Sciatic nerve (tissue), 2 donors: ENCODE measurements at places on chromosomes 12 and 14.

- no peak for DNase-seq
Measured at GRCh38 chr12:11771356-11771755, 121.9 kb downstream of the ETV6 start.

DNA sequence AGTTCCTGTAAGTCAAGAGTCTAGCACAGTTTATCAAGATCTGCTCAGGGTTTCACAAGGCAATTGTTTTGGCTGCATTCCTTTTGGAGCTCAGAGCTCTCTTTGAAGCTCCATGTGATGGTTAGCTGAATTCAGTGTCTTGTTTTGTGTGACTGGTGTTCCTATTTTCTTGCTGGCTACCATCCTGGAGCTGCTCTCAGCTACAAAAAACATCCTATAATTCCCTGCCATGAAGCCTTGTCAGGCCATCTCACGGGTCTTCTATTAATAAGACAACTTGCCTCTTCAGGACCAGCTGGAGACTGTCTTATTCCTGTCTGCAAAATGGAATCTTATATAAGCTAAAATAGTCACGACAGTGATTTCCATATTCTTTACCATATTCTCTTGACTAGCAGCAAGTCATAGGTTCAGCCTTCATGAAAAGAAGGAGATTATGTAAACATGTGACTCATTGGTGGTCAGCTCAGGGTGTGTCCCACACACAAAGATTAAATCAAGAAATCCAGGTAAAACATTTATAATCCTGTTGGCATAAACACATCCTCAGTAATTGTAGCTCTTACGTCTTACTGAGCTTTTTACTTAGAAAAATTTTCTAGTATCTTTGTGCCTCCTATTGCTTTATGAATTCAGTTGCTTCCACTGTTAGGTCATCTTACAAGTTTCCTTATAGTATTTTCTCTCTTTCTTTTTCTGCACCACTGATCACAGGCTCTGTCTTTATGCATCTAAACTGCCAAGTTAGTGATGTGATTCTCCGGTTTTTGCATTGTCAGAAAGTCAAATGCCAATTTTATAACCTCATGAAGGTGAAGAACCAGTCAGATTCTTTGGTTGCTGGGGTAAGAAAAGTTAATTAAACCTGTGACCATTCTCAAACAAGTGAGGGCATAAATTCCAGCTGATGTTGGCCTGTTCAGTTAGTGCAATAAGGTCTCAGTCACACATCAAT is 378.5 kb upstream of the MGAT4C start:
- DNase-seq, result no peak

DNA sequence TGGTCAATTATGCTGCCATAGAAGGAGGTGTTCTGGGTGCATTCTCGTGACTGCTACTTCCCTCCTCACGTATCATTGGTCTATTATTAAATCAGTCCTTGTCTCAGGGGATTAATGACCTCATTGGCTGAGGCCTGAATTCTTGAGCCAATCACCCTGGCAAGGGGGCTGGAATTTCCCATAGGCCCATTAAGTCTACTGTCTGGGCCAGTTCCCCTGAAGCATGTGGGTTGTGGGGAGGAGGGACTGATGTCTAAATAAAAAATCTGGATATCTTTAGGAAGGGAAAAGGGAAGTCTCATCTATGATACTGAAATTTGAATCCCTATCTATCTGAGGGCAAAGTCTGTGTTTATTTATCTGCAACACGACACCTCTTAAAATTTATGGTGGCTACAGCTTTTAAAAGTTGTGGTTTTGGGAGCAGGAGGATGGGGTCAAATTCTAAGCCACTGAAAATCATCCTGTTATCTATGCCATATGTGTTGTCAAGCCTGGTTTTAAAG is 71.9 kb downstream of the DYRK2 start:
- no peak for DNase-seq

DNA sequence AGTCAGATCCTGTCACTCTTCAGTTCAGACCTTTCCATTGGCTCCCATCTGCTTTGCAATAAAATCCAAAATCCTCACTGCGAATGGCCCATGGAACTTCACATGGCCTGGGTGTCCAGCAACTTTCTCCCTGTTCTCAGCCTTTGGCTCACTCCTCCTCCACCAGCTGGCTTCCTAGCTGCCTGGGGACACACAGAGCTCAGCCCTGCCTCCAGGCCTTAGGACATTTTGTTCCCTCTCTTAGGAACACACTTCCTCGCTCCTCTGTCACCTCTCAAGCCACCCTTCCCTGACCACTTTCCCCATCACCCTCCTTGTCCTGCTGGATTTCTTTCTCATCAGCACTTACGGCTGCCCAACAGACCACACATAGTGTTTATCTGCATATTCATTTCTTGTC is 419.6 kb downstream of the MED13L start:
- DNase-seq, result no peak

GRCh38 chr14:106174206-106174605 is 647.8 kb downstream of the TMEM121 start:
- no peak for DNase-seq

DNA sequence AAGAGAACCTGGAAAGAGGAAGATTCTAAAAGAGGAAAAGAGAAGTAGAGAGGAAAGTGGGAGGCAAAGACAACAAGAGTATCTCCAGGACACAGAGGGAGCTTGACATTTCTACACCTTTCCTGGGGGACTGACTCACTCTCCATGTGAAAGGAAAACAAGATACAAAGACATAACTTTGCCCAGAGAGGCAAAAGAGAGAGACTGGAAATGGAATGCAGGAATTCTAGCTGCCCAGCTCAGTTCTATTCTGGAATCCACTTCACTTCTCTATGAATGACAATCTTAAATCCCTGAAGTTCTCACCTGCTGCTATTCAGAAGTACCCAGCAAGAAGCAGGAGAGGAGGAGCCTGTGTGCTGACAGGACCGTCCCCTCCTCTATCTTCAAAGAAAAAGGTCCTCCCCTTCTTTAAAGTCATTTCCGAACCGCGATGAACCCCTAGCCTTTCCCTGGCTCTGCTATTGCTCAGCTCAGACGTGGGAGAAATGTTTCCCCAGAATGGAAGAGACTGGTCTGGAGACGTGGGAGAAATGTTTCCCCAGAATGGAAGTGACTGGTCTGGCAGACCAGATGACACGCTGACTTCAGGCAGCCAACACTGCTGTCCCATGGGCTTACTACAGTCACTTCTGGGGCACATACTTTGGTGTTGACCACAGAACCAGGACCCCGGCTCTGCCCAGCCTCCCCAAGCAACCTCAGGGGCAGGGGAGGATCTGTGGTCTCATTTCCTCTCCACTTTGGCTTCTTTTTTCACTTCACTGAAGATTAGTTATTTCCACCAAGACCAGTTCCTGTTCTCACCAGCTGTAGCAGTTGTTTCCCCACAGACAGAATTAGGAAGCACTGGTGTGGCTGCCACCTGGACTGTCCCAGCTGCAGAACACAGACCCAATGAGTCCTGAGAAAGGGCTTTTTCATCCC is 8.3 kb downstream of the FMNL3 start:
- DNase-seq, result no peak

- no peak for DNase-seq
Measured at GRCh38 chr12:109987615-109988014, 8.6 kb downstream of the GIT2 start.

- DNase-seq, result no peak
Measured at GRCh38 chr14:60420050-60420449, 65.8 kb downstream of the C14orf39 start.
